ENCODE measurements at places on chromosomes 11 and 22.

GRCh38 chr11:117045956-117046355 lies 52.3 kb downstream of the SIK3 start:
- DNase-seq: no peak

DNA sequence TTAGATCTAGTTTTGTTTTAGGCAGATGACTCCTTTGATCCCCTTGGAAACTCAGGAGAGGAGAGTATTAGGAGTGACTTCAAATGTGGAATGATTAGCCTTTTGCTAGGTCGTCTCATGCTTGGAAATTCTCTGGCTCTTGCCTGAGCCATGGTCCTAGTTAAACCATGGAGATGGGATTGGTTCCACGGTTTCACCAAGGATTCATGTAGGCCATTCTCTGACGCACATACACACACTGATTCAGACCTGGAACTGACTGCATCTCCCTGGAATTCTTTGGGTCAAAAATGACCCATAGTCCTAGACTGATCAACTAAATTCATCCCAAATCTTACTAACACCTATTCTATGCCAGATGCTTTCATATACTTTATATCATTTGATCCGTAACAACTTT lies 56.5 kb downstream of the POLD3 start:
- no peak for DNase-seq

- DNase-seq: no peak
Observed at GRCh38 chr11:57277845-57278720, 41.0 kb upstream of the APLNR start.

GRCh38 chr22:45469281-45470073 lies 33.2 kb upstream of the FBLN1 start:
- DNase-seq: no peak
